ENCODE measurements at places on chromosomes 7 and 10.
A peak's percentile ranks its signal among the peaks of the same experiment; 100 is the strongest.

DNA sequence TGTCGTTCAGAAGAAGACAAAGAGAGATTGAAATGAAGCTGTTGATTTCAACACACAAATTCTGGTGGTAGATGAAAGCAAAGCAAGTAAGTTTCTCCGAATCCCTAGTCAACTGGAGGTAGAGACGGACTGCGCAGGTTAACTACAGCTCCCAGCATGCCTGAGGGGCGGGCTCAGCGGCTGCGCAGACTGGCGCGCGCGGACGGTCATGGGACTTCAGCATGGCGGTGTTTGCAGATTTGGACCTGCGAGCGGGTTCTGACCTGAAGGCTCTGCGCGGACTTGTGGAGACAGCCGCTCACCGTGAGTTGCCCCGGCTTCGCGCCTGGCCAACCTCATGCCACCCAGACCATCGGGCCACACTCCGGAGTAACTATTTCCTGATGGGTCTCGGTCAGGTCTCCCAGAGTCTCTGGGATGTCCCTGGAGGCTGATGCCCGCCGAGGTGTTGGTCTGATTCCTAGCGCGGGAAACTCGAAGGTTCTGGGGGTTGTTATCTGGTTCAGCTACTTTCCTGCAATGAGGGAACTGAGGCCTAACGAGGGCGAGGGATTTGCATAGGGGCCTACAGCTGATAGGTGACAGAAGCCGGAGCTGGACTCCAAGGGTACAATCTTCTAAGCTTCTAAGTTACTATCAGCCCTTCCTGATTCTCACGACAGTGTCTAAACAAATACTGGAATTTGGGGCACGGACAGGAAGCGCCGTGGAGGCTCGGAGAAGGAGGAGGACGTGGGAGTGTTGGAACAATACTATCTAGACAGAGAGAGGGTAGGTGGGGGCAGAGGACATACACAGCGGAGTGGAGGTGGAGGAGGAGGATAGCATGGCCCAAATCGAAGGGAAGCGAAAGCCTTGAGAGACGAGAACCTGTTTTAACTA lies at the start of gene RPP30:
Gene RPP30 (plus strand): TSS at position 209 of the 882 bp plus-strand sequence. CDS start 13 bp downstream, at position 222.
- peak; percentile 91 for DNase-seq

GRCh38 chr10:58010073-58010702 lies 257.5 kb downstream of the IPMK start:
- no peak for DNase-seq

- peak; percentile 92 for DNase-seq
Observed at GRCh38 chr10:21533467-21534279, at the start of gene MLLT10. Gene MLLT10 (plus strand): TSS chr10:21534232. CDS start chr10:21534645, 413 bp downstream.

GRCh38 chr7:75937958-75938786 lies 23.2 kb downstream of the POR start:
- DNase-seq: no peak

- peak; percentile 28 for DNase-seq
Observed at GRCh38 chr10:58152673-58153263, 114.9 kb downstream of the IPMK start.

- DNase-seq: no peak
Observed at GRCh38 chr7:130476297-130477150, 15.4 kb upstream of the MEST start.

DNA sequence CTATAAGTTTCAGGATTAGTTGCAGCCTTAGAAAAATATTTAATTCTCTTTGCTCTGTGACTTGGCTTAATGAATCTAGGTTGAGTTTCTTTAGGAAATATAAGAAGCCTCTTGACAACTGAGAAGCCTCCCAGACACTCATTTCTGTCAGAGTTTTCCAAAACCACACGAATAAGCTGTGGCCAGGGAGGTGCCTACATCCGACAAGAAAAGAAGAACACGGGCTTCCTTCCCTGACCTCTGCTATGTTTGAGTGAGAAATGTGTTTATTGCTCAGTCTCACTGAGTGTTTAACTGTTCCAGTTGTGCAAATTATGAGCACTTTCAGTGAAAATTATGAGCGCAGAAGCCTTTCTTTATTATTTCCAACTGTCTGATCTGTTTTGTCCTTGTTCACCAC lies 105.0 kb downstream of the TRIL start:
- DNase-seq: no peak

- no peak for DNase-seq
Observed at GRCh38 chr7:47143339-47143738, 438.6 kb downstream of the TNS3 start.

GRCh38 chr10:116136261-116136660 lies 136.7 kb downstream of the GFRA1 start:
- DNase-seq: no peak

GRCh38 chr7:23106057-23106822 lies 655 bp downstream of the KLHL7 start:
- peak; percentile 56 for DNase-seq

- DNase-seq: no peak
Observed at GRCh38 chr7:157577061-157577460, 240.3 kb downstream of the DNAJB6 start.

DNA sequence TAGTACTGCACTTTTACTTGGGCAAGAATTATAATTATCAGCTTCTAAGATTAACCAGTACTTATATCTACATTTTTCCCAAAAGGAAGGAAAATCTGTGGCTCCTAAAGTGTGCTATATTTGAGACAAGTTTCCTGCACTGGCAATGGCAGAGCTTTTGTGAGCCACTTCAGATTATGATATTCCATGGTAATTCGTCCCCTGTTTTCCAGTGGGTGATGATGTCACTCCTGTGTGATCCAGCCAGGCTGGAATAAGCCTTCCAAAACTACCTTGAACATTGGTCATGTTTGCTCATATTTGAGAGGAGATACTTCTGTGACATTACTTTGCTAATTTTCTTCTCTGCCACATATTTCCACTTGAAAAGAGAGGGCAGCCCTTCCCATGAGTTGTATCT lies 302.1 kb downstream of the MDFIC start:
- no peak for DNase-seq

DNA sequence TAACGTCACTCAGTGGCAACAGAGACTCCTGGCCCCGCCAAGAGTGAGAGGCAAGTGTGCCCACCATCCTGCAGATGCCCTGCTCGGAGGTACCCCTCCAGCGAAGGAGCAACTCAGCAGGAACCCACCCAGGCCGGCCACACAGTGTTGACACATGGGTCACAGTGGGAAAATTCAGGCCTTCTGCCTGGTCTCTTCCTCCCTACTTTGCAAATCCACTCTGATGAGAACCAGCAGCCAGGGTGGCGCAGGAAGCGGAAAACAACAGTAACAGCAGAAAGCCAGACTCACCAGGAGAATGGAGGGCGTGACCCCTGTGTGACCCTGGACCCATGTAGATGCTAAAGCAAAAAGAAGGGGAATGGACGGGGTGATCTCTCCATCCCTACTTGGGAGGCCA lies 53.8 kb downstream of the CTBP2 start:
- DNase-seq: no peak

DNA sequence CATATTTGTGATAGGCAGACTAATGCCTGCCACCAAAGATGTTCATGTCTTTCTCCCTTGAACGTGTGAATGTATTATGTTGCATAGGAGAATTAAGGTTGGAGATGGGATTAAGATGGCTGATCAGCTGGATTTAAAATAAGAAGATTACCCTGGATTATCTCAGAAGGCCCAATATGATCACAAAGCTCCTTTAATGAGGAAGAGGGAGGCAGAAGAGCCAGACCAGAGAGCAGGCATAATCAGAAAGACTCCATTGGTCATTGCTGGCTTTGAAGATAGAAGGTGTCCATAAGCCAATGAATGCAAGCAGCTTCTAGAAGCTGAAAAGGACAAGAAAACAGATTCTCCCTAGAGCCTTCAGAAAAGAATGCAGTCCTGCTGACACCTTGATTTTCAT lies 410.3 kb downstream of the GRM8 start:
- DNase-seq: no peak

GRCh38 chr7:103343758-103344452 lies 662 bp downstream of the DNAJC2 start:
- peak; percentile 11 for DNase-seq

- DNase-seq: no peak
Observed at GRCh38 chr7:47218378-47219176, 363.3 kb downstream of the TNS3 start.

DNA sequence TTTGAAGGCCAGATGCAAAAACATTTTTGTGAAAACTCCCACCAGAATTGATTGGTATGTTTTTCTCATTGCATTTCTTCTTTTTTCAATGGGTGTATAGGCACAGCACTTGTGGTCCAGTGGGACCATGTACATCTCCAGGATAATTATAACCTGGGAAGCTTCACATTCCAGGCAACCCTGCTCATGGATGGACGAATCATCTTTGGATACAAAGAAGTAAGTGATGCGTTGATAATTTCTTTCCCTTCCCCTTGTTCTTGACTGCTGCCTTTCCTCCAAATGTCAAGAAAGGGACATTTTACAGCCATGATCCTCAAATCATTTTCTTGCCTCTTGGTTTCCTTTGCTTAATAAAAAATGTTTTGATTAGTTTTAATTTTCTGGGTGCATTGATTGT lies 331.5 kb downstream of the PLXDC2 start:
- no peak for DNase-seq

Measured in T47D (cell line).